ENCODE measurements at places on chromosomes 6 and 20.

DNA sequence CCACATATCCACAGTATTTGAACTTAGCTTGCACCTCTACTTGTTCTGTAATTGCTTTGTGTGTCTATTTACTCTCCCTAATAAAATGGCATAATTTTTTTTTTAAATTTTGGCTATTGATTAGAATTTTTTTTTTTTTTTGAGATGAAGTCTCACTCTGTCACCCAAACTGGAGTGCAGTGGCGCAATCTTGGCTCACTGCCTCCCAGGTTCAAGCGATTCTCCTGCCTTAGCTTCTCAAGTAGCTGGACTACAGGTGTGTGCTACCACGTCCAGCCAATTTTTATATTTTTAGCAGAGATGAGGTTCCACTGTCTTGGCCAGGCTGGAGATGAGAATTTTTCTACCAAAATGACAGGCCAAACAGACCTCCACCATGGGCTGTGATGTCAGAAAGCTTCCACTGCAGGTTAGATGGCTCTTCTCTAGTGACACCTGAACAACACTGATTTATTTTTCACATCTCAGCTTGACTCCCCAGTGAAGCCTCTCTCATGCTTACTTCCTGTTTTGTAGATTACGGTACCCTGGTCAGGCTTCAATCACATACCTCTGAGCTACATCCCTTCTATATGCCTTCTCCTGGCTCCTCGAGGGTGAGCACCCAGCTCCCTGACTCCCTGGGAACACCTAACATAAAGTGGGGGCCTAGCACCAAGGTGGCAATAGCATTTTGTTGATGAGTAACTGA is 112.8 kb downstream of the ARHGAP18 start:
- DNase-seq = no peak

DNA sequence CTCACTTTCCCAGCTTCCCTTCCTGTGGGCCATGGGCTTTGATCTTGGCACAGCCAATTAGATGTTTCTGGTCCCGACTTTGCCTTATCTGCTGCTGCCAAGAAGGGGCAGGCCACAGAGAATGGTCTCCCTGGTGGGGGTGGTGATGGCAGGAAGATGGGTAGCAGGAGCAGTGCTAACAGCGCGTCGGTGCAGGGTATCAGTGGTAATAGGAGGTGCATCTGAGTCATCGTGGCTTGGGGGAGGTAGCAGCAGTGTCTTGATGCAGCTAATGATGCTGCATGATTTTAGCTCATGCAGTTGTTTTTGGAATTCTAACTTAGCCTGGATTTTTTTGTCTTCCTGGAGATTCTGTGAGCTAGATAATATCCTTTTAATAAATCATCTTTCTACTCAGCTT is 18.9 kb upstream of the MAS1 start:
- no peak for DNase-seq

- no peak for DNase-seq
Measured at GRCh38 chr20:62395311-62396242, 8.7 kb downstream of the RPS21 start.

- DNase-seq = peak; percentile 57
Measured at GRCh38 chr6:88982720-88983119, 19.3 kb upstream of the RNGTT start.

DNA sequence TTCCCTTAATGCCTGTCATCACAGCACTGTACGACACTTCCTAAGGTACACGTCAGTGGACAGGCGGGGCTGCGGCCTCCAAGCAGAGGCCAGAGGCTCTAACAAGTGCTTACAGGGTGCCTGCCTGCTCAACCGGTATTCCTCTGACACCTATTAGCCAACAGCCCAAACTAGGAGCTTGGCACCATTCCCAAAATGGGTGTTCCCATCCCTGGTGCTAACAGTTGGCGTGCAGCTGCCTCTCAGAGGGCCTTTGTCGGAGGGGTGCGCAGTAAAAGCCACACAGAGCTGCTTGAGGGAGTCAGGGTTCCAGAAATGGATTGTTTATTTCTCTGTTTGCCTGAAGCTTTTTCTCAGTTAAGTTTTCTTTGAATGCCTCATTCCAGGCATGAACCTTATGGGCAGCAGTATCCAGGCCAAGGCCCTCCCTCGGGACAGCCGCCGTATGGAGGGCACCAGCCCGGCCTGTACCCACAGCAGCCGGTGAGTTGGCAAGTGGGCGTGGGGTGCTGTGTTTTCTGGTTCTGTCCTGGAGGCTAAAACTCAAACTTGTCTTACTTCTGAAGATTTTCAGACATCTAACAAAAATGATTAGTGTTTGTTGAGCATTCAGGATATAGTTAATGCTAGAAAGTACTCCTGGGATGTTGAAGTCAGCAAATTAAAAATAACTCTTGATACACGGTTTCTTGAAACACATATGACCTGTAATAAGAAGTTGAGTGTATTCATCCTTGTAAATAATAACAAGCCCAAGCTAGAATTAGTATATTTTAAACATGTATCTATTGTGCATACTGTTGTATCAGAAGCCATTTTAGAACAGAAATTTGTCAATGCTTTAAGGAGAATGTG is 124.7 kb downstream of the TMEM242 start:
- no peak for DNase-seq

DNA sequence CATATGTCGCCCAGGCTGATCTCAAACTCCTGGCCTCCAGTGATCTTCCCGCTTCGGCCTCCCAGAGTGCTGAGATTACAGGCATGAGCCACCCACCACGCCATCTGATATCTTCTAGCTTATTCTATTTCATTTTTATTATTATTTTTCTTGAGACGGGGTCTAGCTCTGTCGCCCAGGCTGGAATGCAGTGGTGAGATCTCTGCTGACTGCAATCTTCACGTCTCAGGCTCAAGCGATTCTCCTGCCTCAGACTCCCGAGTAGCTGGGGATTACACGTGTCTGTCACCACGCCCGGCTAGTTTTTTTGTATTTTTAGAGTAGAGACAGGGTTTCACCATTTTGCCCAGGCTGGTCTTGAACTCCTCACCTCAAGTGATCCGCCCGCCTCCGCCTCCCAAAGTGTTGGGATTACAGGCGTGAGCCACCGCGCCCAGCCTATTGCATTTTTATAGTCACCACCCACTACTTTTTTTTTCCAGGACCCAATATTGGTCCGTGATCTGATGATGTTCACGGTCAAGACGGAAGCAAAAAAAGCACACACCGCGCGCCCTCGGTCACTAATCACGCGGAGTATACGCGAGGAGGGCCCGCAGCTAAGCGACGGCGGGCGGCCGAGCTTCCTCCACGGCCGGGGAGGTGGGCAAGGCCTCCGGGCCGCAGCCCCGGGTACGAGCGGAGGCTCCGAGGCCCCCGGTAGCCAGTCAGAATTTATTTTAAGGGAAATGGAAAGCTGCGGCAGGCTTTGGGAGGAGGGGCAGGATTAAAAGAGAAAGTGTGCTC is 1.1 kb upstream of the LSM14B start:
- DNase-seq = no peak

DNA sequence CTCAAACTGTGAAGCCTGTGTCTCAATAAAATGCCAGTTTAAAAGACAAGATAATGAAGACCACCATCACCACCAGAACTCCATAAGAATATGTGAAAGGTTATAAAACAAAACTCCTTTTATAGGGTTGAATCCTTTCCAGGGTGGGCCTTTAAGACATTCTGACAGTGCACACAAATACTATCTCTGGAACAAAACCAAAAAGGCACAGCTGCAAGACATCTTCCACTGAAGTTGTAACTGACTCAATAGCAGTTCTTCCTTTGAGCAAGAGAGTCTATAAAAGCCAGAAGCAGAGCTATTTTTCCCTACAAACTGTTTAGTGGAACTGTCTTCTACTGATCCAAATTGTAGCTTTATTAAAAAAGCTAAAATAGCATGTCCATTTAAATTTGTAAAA is 81.6 kb downstream of the EPB41L2 start:
- no peak for DNase-seq

- no peak for DNase-seq
Measured at GRCh38 chr6:127120023-127120786, 1.7 kb downstream of the RSPO3 start.

GRCh38 chr20:62709537-62709905 is 885 bp downstream of the NTSR1 start:
- no peak for DNase-seq

GRCh38 chr6:130412556-130413290 is 46.9 kb downstream of the TMEM200A start:
- DNase-seq = no peak

- DNase-seq = no peak
Measured at GRCh38 chr6:107342144-107342543, 117.2 kb downstream of the PDSS2 start.

DNA sequence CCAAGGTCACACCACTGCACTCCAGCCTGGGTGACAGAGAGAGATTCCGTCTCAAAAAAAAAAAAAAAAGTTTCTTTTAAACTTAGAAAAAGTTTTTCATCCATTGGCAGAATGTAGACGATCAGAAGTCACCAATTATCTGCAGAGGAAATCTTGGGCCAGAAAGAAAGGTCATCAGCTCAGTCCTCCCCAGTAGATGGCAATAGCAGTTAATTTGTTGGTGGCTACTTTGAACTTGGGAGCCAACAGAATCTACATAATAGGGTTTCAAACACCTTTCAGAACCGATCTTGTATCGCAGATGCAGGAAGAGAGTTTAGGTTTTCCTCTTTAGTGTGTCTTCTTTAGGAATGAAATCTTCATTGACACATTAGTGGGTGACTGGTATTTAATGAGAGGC is 41.7 kb downstream of the LBP start:
- no peak for DNase-seq

GRCh38 chr20:19554666-19555065 is 203.4 kb upstream of the RIN2 start:
- no peak for DNase-seq

DNA sequence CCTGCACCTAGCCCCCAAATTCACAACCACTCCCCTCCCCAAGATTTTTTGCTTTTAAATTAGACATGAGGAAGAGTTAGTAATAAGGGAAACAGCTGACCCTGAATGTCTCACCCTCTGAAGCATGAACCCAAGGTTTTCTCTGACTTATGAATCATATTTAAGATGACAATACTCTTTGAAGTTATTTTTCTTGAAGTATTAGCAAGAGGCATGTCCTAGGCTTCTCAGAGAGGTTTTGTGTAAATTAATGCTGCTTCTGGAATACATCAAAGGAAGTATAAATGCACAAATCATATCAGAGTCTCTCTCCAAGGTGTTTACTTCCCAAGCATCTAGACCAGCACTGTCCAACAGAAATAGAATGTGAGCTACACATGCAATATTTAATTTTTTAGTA is 408.1 kb upstream of the MARCKS start:
- peak; percentile 86 for DNase-seq

DNA sequence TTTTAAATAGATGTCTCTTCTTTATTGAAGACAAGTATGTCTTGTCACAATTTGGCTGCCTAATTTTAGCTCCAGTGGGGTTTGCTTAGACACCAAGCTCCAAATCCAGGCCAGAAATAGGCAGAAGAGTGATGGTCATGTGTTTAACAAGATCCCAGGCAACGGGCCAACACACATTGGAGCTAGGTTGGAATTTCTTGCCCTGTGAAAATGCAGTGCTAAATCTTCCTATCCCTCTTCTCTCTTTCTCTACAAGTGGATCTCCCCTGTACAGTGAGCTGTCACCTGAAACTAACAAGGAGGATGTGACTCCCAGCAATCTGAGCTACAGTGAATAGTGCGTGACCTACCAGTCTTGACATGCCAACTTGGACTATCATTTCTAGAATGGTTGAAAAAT is 65.3 kb upstream of the VGLL2 start:
- no peak for DNase-seq

GRCh38 chr6:3957321-3957720 is 108.1 kb downstream of the FAM50B start:
- DNase-seq = no peak

DNA sequence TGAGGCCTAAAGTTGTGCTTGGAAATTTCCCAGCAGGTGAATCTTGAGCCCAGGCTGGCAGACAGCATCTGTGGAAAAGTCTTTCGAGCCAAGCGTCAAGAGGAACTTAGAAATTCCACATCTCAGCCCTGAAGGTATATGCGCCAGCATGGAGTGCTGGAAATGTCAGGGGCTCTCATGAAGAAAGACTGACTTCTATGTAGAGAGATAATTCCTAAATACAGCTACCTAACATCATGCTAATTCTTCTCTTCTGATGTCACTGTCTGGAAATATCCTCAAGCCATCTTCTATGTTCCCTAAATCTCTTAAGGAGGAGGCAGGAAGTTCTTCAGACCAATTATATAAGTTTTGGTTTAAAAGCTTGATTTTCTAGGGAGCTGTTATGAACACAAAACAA is 492.4 kb upstream of the MARCKS start:
- DNase-seq = no peak

GRCh38 chr20:63097336-63097831 is 90.6 kb upstream of the BHLHE23 start:
- DNase-seq = no peak

GRCh38 chr6:125380474-125380873 is 78.7 kb upstream of the HDDC2 start:
- no peak for DNase-seq

DNA sequence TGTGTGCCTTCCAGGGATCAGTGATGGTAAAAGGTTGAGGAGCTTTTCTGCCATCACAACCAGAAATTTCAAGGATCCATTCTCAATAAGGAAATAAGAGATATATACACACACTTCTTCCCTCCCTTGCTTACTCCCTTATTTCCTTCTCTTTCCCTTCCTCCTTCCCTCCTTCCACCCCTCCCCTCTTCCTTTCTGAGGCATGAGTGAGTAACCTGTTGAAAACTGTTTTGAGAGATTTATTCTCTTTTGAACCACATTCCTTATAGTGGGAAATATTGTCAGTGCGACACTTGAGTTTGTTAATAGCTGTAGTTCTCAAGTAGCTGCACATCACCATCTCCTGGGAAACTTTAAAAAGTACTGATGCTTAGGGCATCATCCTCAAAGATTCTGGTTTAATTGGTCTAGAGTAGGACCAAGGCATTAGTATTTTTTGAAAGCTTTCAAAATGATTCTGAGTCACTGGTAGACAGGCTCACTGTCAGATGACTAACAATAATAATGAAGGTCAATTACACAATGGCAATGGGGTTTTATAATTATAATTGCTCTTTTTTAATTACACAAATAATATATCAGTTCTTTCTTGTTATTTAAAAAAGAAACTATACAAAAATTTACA is 109.9 kb downstream of the POPDC3 start:
- DNase-seq = no peak

Measured in kidney capillary endothelial cell (primary cell).